ENCODE measurements at places on chromosomes 16 and 17. TPM values are rescaled to one million over a fixed set of nuclear protein-coding genes. Genes with fewer than 3 reads are reported as not detected.

IFI35 gene
- 63.7 TPM for polyA plus RNA-seq

STX1B gene
- 0.18 TPM for polyA plus RNA-seq

CES2 gene
- polyA plus RNA-seq: 26.9 TPM

MT4 gene
- polyA plus RNA-seq: not detected

MYCBPAP gene
- polyA plus RNA-seq: 1.3 TPM

SARM1 gene
- 5.6 TPM for polyA plus RNA-seq

DOK4 gene
- 0.46 TPM for polyA plus RNA-seq

EFNB3 gene
- polyA plus RNA-seq: not detected

ZNF689 gene
- polyA plus RNA-seq: 12.8 TPM

ITGB4 gene
- 0.48 TPM for polyA plus RNA-seq

CD300LB gene
- not detected for polyA plus RNA-seq

IL17C gene
- not detected for polyA plus RNA-seq

ST6GALNAC2 gene
- polyA plus RNA-seq: 0.68 TPM

STX4 gene
- 30.3 TPM for polyA plus RNA-seq

DPEP3 gene
- polyA plus RNA-seq: not detected

CISD3 gene
- 29.1 TPM for polyA plus RNA-seq

All from IgD-negative memory B cell (primary cell).